ENCODE measurements at places on chromosomes 13 and 19.

DNA sequence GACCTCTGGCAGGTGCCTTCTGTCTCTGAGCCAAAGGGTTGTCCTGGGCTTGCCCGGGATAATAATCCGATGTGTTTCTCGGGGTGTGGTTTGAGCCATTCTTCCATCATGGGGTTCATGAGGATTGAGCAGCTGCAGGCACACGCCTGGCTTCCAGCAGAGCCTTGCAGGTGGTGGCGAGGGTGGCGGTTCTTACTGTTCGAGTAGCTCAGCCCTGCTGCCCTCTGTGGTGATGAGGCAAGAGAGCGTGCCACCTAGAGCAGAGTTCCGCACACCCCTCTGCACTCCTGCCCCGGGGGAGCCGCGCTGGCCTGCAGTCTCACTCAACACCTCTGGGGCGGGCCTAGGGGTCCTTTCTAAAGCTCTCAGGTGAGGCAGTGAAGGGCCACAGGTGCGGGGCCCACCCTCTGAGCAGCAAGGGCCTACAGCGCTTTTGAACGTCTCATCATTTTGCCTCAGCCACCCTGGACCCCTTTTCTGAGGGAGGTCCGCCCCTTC is 3.8 kb downstream of the SCN1B start:
- DNase-seq = no peak

- DNase-seq = no peak
Observed at GRCh38 chr19:39448271-39448670, 2.9 kb downstream of the SUPT5H start.

DNA sequence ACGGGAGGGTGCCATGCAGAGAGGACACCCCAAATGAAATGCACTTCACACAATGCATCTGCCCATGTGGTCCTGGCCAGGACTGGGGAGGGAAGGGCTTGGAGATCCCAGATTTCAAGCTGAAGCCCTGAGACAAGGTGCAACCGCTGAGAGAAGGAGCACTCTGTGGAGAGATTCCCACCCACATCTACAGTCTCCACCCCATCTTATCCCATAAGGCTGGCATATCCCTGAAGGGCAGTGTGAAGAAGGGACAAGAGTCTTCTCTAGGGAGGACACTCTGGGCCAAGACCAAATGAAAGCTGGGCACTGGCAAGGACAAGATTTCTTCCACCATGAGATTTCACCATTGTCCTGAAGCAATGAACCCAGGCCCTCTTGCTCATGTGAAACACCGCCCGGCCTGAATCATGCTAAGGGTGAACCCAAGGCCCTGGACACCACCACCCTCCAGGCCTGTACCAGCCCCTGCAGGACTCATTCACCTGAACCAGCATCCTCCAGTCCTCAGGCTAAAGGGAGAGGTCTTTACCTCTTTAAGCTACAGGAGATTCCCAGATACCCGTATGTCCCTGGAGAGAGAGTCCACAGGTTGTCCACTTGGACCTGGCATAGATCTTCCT is 20.5 kb downstream of the CEACAM4 start:
- no peak for DNase-seq

GRCh38 chr19:16377521-16377920 is 52.9 kb downstream of the KLF2 start:
- no peak for DNase-seq

DNA sequence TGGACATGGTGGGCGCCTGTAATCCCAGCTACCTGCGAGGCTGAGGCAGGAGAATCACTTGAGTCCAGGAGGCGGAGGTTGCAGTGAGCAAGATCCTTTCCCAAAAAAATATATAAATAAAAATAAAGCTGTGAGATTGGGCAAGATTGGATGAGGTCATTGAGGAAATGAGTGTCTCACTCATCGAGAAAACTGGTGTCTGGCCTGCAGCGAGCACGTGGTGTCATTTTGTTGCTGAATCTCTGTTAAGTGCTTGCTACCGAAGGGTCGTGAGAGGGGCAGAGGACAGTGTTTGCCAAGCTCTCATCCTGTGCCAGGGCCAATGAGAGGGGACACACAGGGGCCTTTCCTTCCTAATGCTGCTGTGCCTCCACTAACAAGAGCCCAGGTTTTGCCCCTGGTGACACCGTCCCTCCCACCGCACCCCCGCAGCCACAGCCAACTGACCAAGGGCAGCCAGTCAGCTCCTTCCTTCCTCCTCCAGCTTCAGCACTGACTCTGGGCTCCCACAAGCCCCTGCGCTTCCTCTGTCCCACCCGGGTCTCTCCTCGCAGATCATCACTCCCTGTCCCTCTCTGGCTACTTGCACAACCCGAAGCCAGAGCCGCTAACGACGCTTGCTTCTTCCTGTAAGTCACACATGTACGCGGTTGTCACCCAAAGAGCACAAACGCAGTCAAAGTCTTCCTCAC is 3.2 kb downstream of the POLD1 start:
- no peak for DNase-seq

GRCh38 chr19:31803835-31804446 is 454.7 kb upstream of the TSHZ3 start:
- DNase-seq = no peak

- no peak for DNase-seq
Observed at GRCh38 chr13:43284162-43284561, 260.8 kb downstream of the DNAJC15 start.

DNA sequence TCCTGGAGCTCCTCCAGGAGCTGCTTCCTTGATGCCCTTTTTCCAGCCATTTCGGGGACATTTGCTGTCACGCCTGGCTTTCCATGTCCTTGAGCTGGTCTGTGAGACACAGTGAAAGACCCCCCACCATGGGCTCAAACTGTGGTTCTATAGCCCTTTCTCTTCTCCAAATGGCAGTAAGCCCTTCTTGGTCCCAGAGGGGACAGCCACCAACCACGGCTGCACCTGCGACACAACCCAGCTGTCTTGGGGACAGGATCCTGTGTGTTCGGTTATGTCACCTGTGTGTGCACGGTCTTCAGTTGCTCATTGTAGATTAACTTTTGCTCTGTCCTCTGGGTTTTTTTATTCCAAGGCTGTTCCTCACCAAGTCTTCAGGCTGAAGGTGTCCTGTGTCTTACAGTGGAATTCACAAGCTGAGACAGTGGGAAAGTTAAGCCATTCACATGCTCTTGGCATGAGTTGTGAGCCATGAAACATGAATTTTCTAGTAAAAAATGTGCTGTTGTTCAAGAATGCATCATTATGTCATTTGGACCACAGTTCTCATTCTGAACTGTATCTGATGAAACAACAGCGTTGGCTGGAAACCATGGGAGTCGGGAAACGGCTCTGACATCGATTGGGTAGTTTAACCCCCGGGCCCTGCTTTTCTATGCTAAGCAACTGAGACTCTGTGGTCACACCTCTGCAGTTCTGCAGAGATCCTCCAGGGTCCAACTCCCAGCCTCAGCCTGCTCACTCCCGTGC is 129.5 kb upstream of the MCF2L start:
- no peak for DNase-seq

DNA sequence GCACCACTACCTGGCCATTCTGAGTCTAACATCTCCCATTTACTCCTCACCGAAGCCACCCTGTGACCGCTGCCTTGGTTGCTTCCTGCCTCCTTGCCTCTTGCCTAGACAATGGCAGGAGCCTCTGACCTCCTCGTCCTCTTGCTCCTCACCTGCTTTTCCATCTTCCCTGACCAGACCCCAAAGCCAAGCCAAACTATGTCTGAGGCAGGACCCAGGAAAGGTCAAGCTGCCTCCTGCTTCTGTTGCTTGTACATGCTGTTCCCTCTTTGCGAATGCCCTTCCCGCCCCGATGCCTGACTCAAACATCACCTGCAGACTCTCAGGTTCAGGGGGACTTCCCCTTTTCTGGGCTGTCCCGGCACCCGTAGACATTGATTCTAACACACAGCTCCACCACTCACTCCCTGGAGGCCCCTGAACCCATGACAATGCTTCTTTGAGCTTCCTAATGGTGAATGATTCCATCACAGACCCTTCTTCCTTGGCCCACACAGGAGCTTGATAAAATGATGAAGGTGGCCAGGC is 60.8 kb downstream of the F2RL3 start:
- DNase-seq = no peak

GRCh38 chr13:34000955-34001354 is 183.0 kb downstream of the RFC3 start:
- no peak for DNase-seq

- DNase-seq = peak; percentile 48
Observed at GRCh38 chr19:18123819-18124218, 26.2 kb downstream of the MAST3 start.

GRCh38 chr19:48862827-48863226 is 5.6 kb downstream of the PLEKHA4 start:
- no peak for DNase-seq

- peak; percentile 88 for DNase-seq
Observed at GRCh38 chr19:45558399-45558878, 26.2 kb downstream of the OPA3 start.

DNA sequence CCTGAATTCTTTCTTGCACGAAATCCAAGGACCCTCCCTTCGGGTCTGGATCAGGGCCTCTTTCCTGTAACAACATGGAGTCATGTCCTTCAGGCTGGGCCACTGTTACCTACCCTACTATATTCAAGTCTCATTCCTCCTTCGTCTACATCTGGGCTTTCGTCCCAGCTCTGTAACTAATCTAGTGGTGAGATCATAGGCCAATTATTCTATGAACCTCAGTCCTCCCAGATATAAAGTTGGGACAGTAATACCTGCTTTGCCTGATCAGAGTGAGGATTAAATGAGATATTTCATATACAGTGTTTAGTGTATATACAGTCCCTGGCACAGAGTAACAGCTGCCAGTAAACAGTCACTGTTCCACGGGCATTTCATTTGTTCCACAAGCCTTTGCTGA is 48.3 kb upstream of the ATP12A start:
- no peak for DNase-seq

GRCh38 chr19:19268453-19269385 is 4.4 kb downstream of the TM6SF2 start:
- DNase-seq = no peak

DNA sequence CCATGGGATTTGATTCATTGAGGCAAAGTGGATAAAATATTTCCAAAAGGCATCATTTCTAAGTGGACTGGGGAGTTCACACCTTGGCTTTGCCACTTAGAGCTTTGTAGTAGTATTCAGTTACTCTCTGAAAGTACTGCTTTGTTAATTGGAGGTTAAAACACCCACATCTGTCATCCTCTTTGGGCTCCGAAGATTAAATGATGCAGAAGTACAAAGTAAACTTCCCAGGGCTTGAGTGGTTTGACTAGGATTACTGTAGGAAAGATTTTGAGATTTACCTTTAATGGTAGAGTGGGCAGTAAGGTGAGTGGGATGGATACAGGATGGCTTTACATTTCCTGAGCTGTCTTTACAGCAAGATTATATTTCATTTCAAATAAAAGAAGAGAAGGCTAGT is 42.4 kb downstream of the WASF3 start:
- DNase-seq = no peak

DNA sequence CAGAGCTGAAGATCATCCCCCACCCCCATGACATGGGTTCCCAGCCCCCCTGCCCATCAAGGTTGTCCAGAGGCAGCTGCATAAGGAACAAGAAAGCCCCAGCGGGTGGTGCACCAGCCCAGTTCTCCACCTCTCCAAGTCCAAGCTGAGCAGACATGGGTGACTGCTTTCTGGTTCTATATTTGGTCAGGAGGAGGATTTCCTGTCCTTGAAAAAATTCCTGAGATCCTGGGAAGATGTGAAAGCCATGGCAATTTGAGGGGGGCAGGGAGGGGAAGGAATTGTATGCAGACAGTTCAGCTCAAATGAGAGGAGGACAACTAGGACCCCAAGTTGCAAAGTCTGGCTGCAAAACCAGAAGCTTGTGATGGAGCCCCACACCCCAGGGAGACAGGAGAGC is 55.4 kb upstream of the ADGRE5 start:
- DNase-seq = no peak

DNA sequence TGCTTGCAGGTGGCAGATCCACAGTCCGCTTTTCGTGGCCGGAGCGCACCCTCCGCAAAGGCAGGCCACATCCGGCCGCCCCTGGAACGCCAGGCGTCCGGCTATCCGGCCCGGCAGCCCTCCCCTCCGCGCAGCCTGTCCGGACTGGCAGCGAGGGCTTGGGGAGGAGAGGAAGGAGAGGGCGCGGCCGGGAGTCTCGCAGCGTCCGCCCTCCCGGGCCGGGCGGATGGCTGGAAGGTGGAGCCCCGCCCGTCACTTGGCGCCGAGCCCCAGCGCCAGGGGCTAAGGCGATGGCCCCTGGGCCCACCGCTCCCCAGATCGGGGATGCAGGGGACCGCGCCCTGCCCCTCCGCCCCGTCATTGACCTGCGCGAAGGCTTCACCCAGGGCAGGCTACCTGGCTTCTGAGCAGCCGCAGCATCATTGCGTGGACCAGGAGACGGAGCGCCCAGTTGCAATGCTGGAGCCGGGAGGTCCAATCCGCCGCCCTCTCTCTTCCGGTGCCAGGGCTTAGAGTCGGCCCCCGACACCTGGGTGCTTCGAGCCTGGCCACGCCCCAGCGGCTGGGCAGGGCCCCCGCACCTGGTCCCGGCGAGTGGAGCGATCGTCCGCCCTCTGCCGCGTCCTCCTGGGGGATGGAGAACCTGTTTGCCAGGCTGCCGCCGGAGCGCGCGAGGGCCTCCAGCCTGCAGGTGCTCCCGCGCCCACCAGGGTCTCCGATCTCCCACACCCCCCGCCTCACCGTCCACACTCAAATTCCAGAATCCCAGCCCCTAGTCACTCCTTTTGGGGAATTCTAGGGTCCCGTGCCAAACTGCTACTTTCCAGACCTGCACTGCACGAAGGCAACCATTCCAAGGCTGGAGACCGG is at the start of gene FUT1:
Gene FUT1 (minus strand): TSS at position 146 of the 870 bp plus-strand sequence. CDS start 1,360 bp downstream, outside the sequence.
- DNase-seq = peak; percentile 92

- no peak for DNase-seq
Observed at GRCh38 chr19:40613690-40614621, 12.8 kb downstream of the LTBP4 start.

DNA sequence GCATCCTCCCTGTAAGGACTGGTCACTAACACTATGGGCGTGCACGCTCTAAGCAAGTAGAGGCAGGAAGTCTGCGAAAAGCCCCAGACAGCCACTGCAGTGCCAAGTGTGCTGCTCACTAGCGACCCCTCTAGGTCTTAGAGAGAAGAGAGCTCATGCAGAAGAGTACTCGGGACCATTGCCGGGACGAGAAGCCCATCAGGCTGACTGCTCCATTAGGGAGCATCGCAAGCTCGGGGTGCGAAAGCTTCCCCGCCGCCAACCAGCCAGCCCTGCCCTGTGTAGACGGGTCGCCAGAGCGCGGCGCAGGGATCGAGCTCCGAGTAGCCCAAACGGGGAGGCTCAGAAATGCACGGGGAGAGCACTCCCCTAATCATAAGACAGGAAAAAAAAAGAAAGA is 16.6 kb downstream of the POU4F1 start:
- DNase-seq = no peak

DNA sequence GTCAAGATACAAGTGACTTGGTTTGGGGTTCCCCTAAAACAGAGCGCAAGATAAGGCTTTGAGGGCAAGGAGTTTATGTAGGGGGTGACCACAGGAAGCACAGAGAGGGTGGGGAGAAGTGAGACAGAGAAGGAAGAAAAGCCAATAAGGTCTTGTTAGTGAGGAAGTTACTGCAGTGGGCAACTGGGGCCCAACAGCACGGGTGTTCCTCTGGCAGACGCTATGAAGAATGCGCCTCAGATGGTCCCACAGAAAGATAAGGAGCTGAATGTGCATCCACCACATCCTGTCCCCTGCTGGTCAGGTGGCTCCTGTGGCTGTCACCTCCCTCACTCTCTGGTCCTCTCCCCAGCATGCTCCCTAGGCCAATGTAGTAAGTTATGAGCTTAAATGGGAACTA is 333.5 kb downstream of the TSHZ3 start:
- DNase-seq = no peak
